NCI-H1436 (cell line): ENCODE measurements at places on chromosomes 1 and 21.

- no peak for DNase-seq
Observed at GRCh38 chr1:221987860-221988520, 246.1 kb upstream of the DUSP10 start.

- DNase-seq: peak; percentile 65
Observed at GRCh38 chr1:151993734-151994496, at the start of gene S100A10. S100A10 (minus strand) TSS chr1:151993859; CDS start chr1:151986230, 7,629 bp downstream.

DNA sequence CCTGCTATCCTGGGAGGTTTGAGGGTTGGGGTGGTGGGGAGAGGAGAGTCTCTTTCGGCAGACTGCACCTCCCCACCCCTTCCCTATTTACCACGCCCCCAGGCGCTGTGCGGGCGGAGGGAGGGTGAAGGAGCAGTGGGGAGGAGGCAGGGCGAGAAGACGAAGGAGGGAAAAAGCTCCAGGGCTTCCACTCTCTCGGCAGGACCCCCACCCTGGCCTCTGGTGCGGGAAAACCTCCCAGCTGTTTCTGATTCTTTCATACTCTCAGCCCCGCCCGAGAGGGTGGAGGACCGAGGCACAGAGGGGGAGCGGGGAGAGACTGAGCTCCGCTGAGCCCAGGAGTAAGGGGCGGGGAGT is 866 bp upstream of the WNT2B start:
- no peak for DNase-seq

- DNase-seq: peak; percentile 22
Observed at GRCh38 chr1:149884433-149885338, 14.7 kb upstream of the BOLA1 start.

DNA sequence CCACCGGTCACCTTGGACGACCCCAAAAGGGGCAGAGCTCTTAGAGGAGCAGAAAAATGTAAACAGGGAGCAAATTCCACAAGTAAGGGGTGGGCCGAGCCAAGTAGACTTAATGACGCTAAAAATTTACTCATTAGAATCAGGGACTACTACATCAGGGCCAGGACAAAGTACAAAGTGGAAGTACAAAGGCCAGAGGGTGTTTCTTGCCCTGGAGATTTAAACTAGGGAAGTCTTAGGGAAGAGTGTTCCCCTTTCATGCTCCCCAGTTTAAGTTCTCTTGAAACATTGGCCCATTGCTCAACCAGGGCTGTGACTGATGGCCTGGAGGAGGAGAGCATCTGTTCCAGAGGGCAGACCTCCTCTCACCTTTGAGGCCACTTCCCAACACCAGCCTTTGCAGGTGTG is 48.6 kb downstream of the BACH1 start:
- no peak for DNase-seq

GRCh38 chr1:153312570-153313186 is at the start of gene PGLYRP3:
PGLYRP3 (minus strand) TSS chr1:153312952; CDS start chr1:153310665, 2,287 bp downstream.
- DNase-seq: no peak

GRCh38 chr1:14339288-14339687 is 259.2 kb upstream of the KAZN start:
- DNase-seq: no peak

- no peak for DNase-seq
Observed at GRCh38 chr1:247293047-247293446, 37.2 kb downstream of the VN1R5 start.

- no peak for DNase-seq
Observed at GRCh38 chr1:40422630-40423263, 27.5 kb upstream of the ZFP69B start.

DNA sequence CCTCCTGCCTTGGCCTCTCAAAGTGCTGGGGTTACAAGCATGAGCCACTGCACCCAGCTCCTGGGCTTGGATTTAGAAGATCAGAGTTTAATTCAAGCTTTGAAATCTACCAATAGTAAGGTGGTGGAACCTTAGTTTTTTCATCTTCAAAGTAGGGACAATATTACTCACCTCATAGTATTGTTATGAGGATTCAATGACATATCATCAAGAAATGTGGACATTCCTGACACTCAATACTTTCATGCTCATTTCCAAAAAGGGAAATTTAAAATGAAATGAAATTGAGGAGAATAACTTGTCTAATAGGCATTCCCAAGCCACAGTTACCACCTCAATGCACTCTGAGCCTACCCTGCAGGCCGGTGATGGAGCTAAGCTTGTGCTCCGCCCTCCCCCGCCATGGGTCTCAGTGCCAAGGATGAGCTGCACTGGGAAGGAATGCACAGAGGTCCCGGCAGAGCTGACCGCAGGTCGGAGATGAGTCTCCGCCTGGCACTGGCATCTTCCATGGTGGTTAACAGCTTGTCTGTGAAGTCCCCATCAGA is 56.5 kb upstream of the BCAR3 start:
- no peak for DNase-seq

- no peak for DNase-seq
Observed at GRCh38 chr1:185720633-185721272, 13.4 kb upstream of the HMCN1 start.

DNA sequence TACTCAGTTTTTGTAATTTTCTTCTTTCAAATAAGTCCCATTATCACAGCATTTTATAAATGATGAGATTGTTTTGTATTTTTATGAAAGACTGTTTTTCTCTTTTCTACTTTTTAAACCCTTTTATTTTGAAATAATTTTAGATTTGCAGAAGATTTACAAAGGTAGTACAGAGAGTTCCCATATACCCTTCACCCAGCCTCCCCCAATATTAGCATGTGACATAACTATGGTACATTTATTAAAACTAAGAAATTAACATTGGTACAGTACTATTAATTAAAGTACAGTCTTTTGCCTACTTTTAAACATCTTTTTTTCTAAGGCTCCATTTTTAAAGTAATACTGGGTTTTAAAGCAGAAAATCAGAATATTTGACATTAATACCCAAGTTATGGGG is 35.6 kb upstream of the LAMC2 start:
- DNase-seq: no peak

DNA sequence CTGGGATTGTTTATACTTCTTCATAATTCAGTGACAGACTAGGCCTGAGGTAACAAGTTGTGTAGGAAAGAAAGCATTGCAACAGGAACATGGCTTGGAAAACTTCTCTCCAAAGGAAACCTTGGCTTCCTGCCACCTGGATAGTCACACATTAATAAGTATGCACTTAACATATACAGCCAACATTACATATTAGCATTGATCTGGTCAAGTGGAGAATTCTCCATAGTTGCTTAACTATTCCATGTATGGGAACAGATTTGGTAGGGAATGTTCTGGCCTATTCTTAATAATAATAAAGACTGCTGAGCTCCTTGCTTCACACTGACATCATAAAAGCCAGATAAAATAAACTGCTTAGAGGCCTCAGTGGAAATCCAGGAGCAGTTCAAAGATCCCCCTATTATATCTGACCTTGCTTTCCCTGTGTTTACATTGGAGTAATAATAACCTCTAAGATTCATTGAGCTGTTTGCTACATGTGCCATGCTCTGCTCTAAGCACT is 27.2 kb upstream of the NFIA start:
- no peak for DNase-seq

DNA sequence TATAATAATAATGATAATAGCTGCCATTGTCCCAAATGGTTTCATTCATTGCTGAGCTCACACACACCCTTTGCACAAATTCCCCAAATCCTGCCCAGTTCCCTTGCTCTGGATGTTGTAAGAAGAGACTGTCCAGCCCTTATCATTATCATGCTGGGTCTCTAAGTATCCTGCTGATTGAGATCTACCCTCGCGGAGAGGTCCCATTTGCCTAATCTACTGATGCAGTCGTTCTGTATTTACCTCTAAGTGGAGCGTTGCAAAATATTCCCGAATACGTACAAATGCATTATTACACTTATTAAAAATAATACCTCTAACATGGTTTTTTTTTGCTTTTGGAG is 51.2 kb downstream of the TNFRSF8 start:
- no peak for DNase-seq

- no peak for DNase-seq
Observed at GRCh38 chr21:41562101-41563000, 54.4 kb upstream of the TMPRSS2 start.

GRCh38 chr1:176691251-176692228 is 228.6 kb downstream of the PAPPA2 start:
- peak; percentile 25 for DNase-seq

DNA sequence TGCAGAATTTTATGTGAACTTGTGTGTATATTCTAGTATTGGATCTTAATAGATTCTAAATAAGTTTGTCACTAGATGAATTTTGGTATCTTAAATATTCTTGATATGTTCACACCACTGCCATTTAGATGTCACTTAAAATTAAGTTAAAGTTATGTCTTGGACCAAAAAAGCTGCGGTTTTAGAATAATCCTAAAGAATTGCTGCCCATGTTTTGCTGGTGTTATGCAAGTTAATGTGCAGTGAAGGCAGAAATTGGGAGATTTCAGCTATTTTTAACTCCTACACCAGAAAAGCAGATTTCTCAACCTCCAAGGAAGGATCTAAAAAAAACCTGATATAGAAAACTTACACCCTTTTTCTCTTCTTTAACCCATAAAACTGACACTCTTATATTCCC is 757 bp downstream of the ACADM start:
- DNase-seq: no peak

- no peak for DNase-seq
Observed at GRCh38 chr1:214271174-214271858, 9.6 kb upstream of the SMYD2 start.

DNA sequence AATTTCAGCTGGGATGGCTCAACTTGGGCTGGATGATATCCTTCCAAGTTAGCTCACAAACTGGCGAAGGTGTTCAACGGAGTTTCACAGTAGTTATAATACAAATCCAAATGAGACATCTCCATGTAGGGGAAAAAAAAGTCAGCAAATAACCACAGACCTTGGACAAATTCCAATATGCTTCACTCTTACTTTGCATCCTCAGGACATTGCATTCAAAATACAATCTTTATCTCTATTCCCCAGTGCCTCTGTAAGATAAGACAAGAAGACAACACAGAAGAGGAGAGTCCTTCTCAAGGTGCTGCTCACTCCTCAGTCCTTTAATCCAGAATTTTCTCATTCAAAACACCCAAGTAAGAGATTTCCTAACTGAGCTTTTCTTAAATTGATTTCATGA is 1797.7 kb downstream of the MRPL39 start:
- no peak for DNase-seq
